MG63 (cell line): ENCODE measurements at places on chromosomes 6 and 20.
A peak's percentile ranks its signal among the peaks of the same experiment; 100 is the strongest.

- no peak for DNase-seq
Observed at GRCh38 chr6:117607511-117607910, 5.2 kb upstream of the GOPC start.

- DNase-seq: peak; percentile 95
Observed at GRCh38 chr20:35312318-35312717, 20.1 kb upstream of the FAM83C start.

- DNase-seq: no peak
Observed at GRCh38 chr6:14957355-14958059, 288.4 kb upstream of the JARID2 start.

- peak; percentile 24 for DNase-seq
Observed at GRCh38 chr20:6595704-6596103, 171.8 kb upstream of the BMP2 start.

DNA sequence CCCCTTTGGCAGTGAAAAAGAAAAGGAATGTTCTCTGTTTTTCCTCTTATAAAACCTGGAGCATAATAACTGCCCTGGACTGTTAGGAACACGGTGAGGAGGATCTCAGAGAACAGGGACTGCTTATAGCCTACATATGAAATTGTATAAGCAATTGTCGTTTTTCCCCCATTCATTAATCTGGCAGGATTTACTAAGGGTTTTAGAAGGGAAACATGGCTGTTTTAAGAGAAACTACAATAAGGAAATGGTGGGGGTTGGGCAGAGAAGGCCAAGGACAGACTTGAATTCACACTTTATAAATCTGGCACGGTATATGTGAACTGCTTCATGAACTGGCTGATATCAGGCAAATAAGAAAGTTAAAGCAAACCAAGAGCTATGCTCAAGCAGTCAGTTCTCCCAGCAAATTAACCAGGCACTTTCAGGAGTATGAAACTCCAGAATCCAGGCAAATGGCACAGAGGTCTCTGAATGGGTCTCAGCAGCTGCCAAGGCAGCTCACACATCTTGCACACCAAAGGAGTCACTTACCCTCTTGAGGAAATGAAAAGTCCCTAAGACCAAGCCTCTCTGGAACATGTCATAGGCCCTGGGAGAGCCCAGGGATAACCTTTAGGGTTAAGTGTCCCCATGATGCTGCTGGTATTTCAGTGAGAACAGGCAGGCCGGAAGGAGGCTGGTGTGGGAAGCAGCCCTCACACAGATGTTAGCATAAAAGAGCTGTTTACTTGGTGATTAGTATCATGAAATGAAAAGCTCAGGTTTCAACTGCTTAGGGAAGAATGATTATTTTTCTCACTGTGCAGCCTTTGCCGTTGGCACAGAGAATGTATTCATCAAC is 260.5 kb upstream of the MARCKS start:
- DNase-seq: no peak
